ENCODE measurements at places on chromosomes 6 and 20. TPM values are rescaled to one million over a fixed set of nuclear protein-coding genes. Genes with fewer than 3 reads are reported as not detected.

Gene LMBRD1
- total RNA-seq, result 43.9 TPM

Gene CRISP2
- not detected for total RNA-seq

Gene TSBP1
- total RNA-seq, result not detected

Gene SAMD3
- total RNA-seq, result 0.84 TPM

Gene TREM1
- total RNA-seq, result 20.6 TPM

Gene GINS1
- 0.58 TPM for total RNA-seq

Gene ESF1
- total RNA-seq, result 17.3 TPM

- DNase-seq, result no peak
Measured at GRCh38 chr20:36572701-36573102, 695 bp upstream of the TGIF2 start.

GRCh38 chr6:36305885-36306284 is 30.8 kb downstream of the BNIP5 start:
- no peak for DNase-seq

DNA sequence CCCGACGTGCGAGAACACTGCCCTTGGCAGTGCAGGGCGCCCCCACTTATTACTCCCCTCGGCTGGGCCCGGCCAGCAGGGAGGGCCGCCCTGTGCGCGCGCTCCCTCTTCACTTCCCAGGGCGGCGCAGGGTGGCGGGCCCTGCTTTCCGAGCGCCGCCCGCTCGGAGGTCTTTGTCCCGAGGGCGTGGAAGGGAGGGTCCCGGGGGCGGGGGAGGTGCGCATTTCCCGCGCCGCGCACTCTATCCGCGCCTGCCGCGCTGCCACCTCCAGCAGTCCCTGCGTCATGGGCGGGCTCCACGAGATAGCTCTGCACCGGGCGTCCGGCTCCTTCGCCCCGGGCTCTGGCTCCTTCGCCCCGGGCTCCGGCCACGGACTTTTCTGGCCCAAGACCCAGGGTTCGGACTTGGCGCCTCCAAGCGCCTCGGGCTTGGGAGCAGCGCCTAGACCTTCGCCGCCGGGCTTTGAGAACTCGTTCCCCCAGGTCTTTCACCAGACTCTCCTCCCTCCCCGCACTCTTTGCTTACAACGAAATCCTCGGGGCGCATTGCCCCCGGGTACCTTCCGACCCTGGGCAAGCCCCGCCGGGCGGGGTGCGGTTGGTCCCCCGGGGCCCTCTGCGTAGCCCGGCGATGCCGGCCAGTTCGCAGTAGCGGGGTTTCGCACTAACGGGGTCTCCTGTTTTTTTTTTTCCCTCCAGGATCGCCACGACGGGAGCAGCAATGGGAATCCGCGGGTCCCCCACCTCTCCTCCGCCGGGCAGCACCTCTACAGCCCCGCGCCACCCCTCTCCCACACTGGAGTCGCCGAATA is 1.6 kb downstream of the TFAP2C start:
- no peak for DNase-seq

DNA sequence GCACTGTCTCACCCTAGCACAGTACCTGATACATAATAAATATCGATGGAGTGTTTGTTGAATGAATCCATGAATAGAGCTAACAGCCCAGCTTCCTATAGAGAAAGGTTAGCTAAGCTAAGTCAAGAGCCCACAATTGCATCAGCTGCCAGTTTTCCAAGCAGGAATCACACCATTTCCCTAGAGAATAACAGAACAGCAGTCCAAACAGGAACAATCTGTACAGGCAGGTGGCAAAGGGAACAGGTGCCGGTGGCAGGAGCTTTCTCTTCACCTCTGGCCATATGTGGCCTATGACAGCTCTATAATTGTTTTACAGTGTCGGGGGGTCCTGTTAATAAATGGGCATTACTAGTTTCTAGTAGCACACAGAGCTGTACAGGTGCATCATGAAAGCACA is 38.8 kb downstream of the ISM1 start:
- DNase-seq, result no peak

- DNase-seq, result no peak
Measured at GRCh38 chr20:37359331-37359730, 13.4 kb downstream of the SRC start.

GRCh38 chr6:129698430-129698829 is 11.5 kb downstream of the ARHGAP18 start:
- DNase-seq, result no peak

- DNase-seq, result peak; percentile 92
Measured at GRCh38 chr6:31652925-31653724, 664 bp upstream of the BAG6 start.

GRCh38 chr6:4084444-4085331 is 5.8 kb upstream of the FAM217A start:
- DNase-seq, result no peak

GRCh38 chr6:105424175-105424783 is 21.4 kb upstream of the PREP start:
- no peak for DNase-seq

GRCh38 chr20:10558635-10559187 is 115.1 kb downstream of the JAG1 start:
- no peak for DNase-seq

- no peak for DNase-seq
Measured at GRCh38 chr20:9928955-9929354, 90.1 kb upstream of the PAK5 start.

Data from mesenteric fat pad (tissue), 1 donor.